ENCODE measurements at places on chromosomes 5 and 9. TPM values are rescaled to one million over a fixed set of nuclear protein-coding genes. Genes with fewer than 3 reads are reported as not detected.

DNA sequence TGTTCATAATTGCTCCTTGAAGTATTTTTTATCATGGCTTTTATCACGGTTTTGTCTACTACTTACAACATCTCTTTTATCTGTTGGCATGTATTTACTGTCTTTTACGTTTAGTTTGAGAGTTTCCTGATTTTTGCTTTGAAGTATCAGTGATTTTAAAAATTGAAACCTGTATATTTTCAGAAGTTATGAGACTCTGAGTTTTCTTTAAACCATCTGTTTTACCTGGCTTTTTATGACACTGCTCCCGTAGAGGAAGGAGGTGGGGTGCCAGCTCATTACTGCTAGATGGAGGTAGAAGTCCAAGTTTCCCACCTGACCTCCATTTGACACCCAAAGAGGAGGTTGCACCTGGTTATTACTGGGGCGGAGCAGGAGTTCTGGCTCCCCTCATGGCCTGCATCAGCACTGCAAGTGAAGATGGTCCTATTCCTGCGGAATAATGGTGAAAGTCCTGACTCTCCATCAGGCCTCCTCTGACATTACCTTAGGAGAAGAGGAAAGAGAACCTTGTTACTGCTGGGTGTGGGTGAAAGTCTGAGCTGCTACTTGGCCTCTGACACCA, 10.0 kb upstream of the ZNF131 start:
- H3K4me1 ChIP-seq = peaks cover 7% of the 10 kb centered on the region
- H3K27me3 ChIP-seq = no peaks in the 10 kb centered on the region
- H3K27ac ChIP-seq = no peak overlapping the region
- H3K36me3 ChIP-seq = no peaks in the 10 kb centered on the region
- no peak overlapping the region for H3K4me3 ChIP-seq
- no peak for DNase-seq

GRCh38 chr9:129850821-129851550, 15.7 kb downstream of the USP20 start:
- no peak overlapping the region for H3K4me3 ChIP-seq
- no peak for DNase-seq
- H3K4me1 ChIP-seq = no peaks in the 10 kb centered on the region
- no peak overlapping the region for H3K27ac ChIP-seq
- H3K36me3 ChIP-seq = no peaks in the 10 kb centered on the region
- no peaks in the 10 kb centered on the region for H3K27me3 ChIP-seq

- no peaks in the 10 kb centered on the region for H3K4me1 ChIP-seq
- H3K27ac ChIP-seq = no peak overlapping the region
- no peaks in the 10 kb centered on the region for H3K27me3 ChIP-seq
Measured at GRCh38 chr5:149002053-149002452, 60.8 kb downstream of the SH3TC2 start.

GRCh38 chr9:70285246-70285645, 26.5 kb downstream of the SMC5 start:
- no peaks in the 10 kb centered on the region for H3K27me3 ChIP-seq
- H3K4me3 ChIP-seq = no peak overlapping the region

DNA sequence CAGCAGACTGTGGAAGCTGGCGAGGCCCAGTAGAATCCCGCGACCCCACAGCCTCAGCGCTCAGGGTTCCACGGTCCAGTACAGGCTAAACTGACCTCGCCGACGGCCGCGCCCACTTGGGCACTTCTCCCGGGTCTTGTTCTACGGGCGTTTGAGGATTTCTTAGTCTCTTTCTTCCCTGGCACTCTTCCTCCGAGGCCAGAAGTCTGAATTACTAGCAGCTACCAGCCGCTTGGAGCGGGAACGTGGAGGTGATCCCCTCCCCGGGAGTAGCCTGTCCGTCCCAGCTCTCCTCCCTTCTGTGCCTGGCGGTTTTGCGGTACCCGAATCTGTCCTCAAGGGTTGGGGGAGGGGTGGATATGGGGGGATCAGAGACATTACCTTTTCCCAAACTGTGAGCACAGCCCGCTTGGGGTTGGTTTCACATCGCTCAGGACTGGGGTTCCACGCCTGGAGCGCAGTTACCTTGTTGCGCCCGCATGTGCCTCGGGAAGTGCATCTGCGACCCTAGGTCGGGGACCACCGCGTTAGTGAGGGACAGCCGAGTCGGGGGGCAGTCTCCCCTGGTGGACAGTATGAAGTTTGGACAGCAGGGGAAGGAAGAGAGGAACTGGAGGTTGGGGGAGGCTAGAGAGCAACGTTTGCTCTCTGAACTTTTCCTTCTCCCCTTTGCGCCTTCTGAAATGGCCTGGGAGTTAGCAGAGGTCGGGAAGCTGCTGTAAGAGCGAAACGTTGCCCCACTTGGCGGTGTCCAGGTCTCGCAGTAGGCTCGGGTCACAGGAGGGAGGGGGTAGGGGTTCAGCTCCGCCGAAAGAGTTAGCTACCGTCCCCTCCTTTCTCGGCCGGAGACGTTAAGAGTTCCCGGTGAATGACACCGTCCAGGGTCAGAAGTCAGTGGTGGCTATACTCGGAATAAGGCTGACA, 190.8 kb downstream of the MEF2C start:
- H3K4me1 ChIP-seq = peaks cover 10% of the 10 kb centered on the region
- peaks cover 7% of the 10 kb centered on the region for H3K27me3 ChIP-seq
- no peak overlapping the region for H3K27ac ChIP-seq
- no peak for DNase-seq

- H3K4me1 ChIP-seq = no peaks in the 10 kb centered on the region
- no peaks in the 10 kb centered on the region for H3K27me3 ChIP-seq
- no peak for DNase-seq
- H3K27ac ChIP-seq = no peak overlapping the region
Measured at GRCh38 chr9:27924502-27924901, 351.2 kb upstream of the C9orf72 start.

- H3K4me1 ChIP-seq = no peaks in the 10 kb centered on the region
- H3K36me3 ChIP-seq = no peaks in the 10 kb centered on the region
- H3K4me3 ChIP-seq = no peak overlapping the region
- no peaks in the 10 kb centered on the region for H3K27me3 ChIP-seq
- H3K27ac ChIP-seq = no peak overlapping the region
- no peak for DNase-seq
Measured at GRCh38 chr5:15679161-15679560, 179.2 kb downstream of the FBXL7 start.

GRCh38 chr9:30697958-30698357, 1686.5 kb upstream of the ACO1 start:
- DNase-seq = no peak
- no peak overlapping the region for H3K27ac ChIP-seq
- no peaks in the 10 kb centered on the region for H3K36me3 ChIP-seq
- no peak overlapping the region for H3K4me3 ChIP-seq

- H3K27ac ChIP-seq = no peak overlapping the region
Measured at GRCh38 chr5:151126199-151126645, 31.4 kb downstream of the ANXA6 start.

DNA sequence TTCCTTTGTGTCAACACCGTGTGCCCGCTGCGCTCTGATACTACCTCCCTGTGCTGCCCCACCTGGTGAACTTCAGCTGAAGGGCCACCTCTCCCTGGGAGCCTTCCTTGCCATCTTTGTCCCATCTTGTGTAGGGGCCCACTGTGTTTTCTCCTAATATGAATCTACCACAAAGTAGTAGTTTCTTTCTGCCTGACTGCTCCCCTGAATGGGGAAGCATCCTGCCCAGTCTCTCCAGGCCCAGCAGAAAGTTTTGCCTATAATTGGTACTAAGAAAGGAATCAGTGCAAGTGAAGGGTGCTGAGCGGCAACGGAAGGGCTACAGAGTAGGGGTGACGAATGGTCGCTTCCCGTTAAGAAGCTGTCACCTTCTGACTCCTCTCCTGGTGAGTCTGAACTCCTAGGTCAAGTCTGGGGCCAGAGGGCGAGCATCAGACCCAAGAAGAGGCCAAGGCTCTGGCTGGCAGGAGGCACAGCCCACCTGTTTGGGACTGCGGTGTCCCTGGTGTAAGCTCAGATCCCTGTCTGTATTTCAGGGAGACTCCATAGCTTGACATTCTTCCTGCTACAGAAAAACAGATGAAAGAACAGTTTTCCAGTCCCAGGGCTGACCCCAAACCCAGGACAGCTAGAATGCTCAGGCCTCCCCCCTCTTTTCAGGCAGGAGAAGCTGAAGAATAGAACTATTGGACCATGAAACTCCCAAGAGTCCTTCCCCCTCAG, 24.1 kb downstream of the WWC1 start:
- DNase-seq = no peak
- no peaks in the 10 kb centered on the region for H3K36me3 ChIP-seq
- peaks cover 28% of the 10 kb centered on the region for H3K4me1 ChIP-seq

GRCh38 chr5:165906871-165907270, 2384.6 kb upstream of the WWC1 start:
- H3K4me3 ChIP-seq = no peak overlapping the region
- no peak for DNase-seq
- no peaks in the 10 kb centered on the region for H3K4me1 ChIP-seq
- H3K27ac ChIP-seq = no peak overlapping the region
- H3K27me3 ChIP-seq = no peaks in the 10 kb centered on the region

DNA sequence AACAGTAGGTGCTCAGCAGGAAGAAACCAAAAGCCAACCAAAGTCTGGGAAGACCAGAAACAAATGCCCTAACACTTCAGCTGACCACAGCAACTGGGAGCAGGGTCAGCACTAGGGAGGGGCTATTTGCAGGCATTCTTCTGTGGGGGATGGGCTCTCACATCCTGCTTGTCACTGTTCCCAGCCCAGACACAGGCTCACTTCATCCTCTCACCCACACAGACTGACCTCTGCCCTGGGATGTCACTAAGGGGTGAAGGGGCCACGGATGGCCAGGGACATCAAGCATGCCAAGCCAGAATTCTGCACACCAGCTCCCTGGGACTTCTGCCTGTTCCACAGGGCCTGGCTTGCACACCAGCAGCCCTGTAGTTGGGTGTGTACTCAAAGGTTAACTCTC, 28.7 kb downstream of the GFRA3 start:
- H3K27ac ChIP-seq = no peak overlapping the region
- peaks cover 6% of the 10 kb centered on the region for H3K4me1 ChIP-seq
- H3K36me3 ChIP-seq = no peaks in the 10 kb centered on the region
- no peak overlapping the region for H3K4me3 ChIP-seq
- DNase-seq = no peak
- peaks cover 8% of the 10 kb centered on the region for H3K27me3 ChIP-seq

DNA sequence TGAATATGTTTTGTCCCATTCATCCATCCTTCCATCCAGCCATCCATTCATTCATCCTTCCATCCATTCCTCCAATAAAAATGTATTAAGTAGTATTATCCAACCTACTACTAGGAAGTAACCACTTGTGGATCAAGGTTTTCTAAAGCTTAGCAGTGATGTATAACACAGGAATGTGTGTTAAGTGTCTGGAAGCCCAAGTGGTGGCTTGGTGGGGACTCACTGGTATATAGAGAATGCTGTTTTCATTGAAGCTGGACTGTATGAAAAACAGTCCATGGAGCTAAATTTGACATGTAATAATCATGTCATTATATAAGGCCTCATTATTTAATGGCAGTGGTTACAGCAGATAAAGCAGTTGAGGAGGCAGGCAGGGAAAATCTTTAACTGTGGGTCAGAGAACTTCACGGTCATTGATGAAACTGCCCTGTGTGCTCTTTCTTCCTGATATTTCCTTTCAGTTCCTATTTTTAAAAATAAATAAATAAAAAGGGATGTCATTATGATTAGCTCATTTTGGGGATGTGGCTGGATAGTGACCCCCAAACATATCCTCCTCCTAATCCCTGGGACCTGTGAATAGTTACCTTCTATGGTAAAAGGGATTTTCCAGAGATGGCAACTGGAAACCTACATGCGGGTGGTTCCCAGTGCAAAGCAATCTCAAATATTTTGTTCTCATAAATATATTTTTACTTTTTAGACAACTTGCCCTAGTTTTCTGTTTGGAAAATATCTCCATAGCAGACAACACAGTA, 82.3 kb downstream of the DAPK1 start:
- no peaks in the 10 kb centered on the region for H3K4me1 ChIP-seq
- no peak overlapping the region for H3K4me3 ChIP-seq
- no peaks in the 10 kb centered on the region for H3K27me3 ChIP-seq
- H3K36me3 ChIP-seq = no peaks in the 10 kb centered on the region

- peaks cover 12% of the 10 kb centered on the region for H3K4me1 ChIP-seq
- H3K27me3 ChIP-seq = no peaks in the 10 kb centered on the region
- no peaks in the 10 kb centered on the region for H3K36me3 ChIP-seq
- no peak for DNase-seq
Measured at GRCh38 chr5:176609724-176610434, at the start of gene GPRIN1. GPRIN1 (minus strand) TSS chr5:176610156; CDS start chr5:176599834, 10,322 bp downstream.

DNA sequence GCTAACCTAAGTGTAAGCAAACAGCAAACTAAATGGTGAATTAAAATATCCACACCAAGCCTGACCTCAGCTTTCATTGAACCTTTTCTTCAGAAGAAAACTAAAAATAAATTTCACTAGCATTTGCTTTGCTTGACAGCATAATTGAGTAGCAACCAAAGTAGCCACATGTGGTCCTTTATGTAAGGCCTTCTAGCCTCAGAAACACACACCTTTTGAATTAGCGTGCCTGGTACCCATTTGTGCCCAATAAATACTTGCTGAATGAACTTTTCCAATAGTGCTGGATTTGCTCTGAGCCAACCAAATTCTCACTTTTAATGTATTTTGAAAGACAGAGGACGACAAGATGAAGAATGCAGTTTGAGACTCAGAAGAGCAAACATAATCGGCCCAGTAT, 2.1 kb upstream of the NIPBL start:
- DNase-seq = no peak
- peaks cover 23% of the 10 kb centered on the region for H3K4me1 ChIP-seq
- peaks cover 3% of the 10 kb centered on the region for H3K36me3 ChIP-seq
- no peaks in the 10 kb centered on the region for H3K27me3 ChIP-seq
- H3K27ac ChIP-seq = peak overlapping the region; percentile 97
- peak overlapping the region; percentile 84 for H3K4me3 ChIP-seq

DNA sequence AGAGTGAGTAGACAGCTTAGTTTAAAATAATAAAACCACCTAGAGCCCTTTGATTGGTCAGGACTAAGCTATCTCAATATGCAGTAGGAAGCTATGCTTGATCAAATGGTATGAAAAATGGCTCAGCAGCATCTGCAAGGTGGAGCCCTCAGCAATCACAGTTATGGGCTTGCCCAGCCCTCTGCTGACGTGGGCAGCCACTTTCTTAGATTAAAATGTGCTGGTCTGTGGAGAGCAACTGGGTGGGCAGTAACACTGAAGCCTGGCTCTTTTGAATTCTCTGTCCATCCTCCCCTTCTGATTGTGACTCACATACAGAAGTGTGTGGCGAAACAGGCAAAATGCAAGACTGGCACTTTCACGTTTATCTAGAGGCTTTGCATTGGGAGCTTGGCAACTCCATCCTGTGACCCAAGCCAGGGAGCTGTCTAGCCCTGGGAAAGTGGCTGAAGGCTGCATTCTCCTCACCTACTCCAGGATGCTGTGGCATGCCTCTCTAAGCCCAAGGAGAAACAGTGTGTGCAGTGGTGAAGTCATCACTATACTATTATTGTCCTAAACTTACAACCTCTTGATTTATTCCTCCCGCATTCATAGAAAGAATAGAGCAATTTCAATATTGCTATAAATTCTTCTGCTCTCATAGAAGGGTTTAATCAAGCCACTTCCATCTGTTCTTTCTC, 61.1 kb downstream of the MED10 start:
- H3K4me3 ChIP-seq = no peak overlapping the region
- H3K27ac ChIP-seq = no peak overlapping the region
- H3K27me3 ChIP-seq = peaks cover 2% of the 10 kb centered on the region
- no peaks in the 10 kb centered on the region for H3K36me3 ChIP-seq

IL33 gene
- not detected for total RNA-seq

SPINK13 gene
- not detected for total RNA-seq

ATP10B gene
- total RNA-seq = not detected

CSF1R gene
- 0.05 TPM for total RNA-seq

TJP2 gene
- 40.2 TPM for total RNA-seq

MTX3 gene
- 18.1 TPM for total RNA-seq

UBAC1 gene
- 38.0 TPM for total RNA-seq

Data from Panc1 (cell line).